ENCODE measurements at places on chromosomes 4 and X.

DNA sequence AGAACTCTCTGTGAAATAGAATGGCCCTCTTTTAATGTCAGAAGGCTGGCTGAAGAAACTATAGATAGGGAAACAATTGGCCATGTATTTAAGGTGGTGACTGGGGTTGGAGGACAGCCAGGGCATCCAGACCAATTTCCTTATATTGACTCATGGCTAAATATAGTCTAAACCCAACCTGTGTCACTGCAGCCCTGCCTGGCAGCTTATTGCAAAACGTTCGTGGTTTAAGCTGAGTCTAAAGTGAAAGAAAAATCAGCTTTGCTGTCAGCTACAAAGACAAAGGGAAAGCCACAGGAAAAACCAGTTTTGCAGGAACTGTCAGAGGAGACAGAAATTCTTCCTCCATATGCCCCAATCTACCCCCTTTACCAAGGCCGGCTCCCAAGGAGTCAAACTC is 902.8 kb upstream of the NDST4 start:
- DNase-seq = no peak

- no peak for DNase-seq
Observed at GRCh38 chrX:108271397-108271787, 166.8 kb downstream of the COL4A6 start.

DNA sequence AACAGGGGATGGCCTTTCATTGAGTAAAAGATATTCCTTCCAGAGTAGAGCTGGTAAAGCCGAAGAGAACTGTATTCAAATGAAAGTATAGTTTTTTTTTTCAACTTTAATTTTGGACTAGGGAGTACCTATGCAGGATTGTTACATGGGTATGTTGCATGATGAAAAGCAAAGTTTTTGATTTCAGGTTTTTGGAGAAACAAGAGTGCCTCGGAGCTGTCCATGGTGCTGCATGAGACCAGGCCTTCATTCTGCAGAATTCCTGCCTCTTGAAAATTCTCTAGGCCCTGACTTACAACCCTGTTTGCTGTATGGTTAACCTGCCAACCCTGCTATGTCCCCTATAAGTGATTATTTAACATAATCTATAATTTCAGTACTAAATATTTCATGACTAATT is 1065.7 kb upstream of the FTHL17 start:
- no peak for DNase-seq

DNA sequence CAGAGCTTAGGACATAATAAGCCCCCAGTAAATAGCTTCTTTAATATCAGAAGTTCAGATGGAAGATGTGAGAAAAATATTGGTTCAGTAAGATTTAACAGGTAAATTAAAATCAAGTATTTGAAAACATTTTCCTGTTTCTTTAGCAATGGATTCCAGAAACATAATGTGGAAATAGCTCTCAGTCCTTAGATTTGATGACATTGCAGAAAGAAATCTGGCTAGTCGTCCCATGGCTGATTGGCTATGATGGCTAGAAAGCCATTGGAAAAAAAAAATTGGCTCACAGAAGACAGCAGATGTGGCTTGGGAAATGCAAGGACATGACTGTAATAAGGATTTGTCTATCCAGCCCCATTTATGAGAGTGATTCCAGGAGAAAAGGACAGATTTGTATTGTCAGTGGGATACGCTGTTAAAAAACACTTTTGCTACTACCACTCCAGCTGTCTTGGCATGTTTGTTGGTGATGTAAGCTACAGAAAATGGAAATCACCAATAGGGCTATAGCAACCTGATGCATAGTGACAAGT is 78.3 kb downstream of the AR start:
- DNase-seq = no peak

DNA sequence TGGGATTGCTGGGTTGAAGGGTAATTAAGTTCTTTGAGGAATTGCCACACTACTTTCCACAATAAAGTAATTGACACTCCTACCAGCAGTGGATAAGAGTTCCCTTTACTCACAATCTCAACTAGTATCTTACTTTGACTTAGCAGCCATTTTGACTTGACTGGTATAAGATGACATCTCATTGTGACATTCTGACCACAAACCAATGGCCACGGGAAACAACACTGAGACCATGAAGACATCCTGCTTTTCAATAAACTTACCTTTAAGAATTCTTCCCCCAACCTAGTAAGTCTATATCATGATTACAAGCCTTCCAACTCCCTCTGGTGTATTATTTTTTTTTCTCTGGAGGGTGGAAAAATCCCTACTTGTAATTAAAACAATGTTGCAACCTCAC is 66.9 kb upstream of the WDR1 start:
- no peak for DNase-seq

DNA sequence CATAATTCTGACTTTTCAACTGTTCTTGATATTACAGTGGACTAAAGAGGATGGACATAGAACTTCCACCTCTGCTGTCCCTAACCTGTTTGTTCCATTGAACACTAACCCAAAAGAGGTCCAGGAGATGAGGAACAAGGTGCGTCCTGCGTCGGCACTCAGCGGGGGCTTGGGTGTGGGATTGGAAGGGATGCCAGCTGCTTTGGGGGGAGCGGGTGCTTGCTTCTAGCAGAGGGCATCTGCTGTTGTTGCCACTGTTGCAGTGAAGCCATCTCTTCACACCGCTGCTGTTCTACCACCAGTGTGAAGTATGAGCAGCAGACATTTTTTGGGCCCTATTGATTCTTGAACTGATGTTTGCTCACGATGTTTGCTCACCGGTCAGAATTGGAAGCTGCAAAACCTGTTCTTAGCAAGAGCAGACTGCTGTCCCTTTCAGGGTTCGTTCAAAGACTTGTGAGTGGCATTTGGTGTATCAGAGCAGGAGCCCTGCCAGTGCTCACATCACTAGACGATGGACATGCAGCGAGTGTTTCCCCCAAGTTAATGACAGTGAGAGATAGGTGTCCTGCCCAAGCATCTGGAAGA is 55.4 kb downstream of the NOP14 start:
- DNase-seq = no peak

DNA sequence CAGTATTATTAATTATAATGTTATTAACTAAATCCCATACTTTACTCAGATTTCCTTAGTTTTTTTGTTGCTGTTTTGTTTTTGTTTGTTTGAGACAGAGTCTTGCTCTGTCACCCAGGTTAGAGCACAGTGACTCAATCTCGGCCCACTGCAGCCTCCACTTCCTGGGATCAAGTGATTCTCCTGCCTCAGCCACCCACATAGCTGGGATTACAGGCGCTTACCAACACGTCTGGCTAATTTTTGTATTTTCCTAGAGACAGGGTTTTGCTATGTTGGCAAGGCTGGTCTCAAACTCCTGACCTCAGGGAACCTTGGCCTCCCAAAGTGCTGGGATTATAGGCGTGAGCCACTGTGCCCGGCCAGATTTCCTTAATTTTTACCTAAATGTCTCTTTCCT is 72.2 kb downstream of the ANAPC4 start:
- DNase-seq = no peak

GRCh38 chrX:65668377-65669310 is 1.2 kb downstream of the MSN start:
- DNase-seq = peak; percentile 93

DNA sequence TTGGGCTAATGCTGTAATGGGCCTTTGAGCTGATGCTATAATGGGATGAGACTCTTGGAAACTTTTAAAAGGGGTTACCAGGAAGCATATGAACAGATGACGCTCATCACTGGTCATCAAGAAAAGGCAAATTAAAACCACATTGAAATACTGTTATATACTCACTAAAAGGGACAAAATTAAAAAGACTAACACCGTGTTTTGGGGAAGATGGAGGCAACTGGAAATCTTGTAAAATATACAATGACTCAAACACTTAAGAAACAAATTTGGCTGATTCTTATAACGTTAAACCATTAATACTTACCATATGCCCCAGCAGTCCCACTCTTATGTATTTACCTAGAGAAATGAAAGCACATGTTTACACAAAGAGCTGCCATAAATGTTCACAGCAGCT is 207.2 kb upstream of the GPRIN3 start:
- DNase-seq = no peak

GRCh38 chrX:125132274-125132673 is 187.4 kb upstream of the TEX13C start:
- peak; percentile 3 for DNase-seq

DNA sequence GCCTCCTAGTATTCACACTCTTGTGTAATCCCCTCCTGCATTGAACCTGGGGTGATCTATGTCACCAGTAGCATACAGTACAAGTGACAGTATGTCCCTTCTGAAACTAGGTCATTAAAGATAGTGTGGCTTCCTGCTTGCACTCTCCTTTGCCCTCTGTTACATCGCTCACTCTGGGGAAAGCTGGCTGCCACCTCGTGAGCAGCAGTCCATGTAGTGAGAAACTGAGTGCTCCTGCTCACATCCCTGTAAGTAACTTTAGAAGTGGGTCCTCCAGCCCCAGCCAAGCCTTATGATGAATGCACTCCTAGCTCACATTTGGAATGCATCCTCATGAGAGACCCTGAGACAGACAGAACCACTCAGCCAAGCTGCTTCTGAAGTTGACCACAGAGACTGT is 89.8 kb upstream of the TNIP3 start:
- no peak for DNase-seq
